CD4-positive, alpha-beta T cell treated with Interleukin-15 for 1 hour (primary cell): ENCODE measurements at places on chromosomes 11 and 22.

DNA sequence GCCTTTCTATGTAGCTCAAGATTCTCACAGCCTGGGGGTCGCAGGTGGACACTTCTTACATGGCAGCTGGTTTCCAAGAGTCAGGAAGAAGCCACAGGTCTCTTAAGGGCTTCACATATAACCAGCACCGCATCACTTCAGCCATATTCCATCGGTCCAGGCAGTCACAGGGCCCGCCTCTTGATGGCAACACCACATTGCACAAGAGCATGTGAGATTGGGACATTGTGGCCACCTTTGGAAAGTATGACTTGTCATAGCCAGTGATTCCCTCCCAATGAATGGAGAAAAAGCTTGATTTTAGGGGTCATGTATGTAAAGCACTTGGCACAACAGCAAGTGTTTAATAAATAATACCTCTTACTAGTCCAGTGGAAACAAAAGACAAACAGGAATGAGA, 98.3 kb downstream of the NCAM1 start:
- no peak for DNase-seq

DNA sequence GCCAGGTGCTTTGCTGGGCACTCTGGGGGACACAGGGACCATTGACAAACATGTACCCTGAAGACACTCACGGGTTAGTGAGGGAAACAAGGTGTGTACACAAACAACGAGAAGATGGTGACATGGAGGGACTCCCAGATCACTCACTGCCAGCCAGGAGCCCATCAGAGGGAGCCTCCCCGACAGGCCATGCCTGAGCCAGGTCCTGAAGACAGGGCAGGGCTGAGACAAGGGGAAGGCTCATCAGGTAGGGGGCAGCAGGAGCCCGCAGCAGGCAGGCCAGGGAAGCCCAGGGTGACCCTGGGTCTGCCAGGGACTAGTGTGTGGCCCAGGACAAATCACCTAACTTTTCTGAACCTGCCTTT, 127.9 kb downstream of the BUD13 start:
- DNase-seq: no peak

- no peak for DNase-seq
Observed at GRCh38 chr11:102583141-102583873, 41.8 kb downstream of the MMP20 start.

GRCh38 chr11:36210529-36210928, 78.7 kb downstream of the COMMD9 start:
- DNase-seq: no peak
